T-helper 17 cell (primary cell): ENCODE measurements at places on chromosomes 5 and 9. TPM values are rescaled to one million over a fixed set of nuclear protein-coding genes. Genes with fewer than 3 reads are reported as not detected.
A peak's percentile ranks its signal among the peaks of the same experiment; 100 is the strongest.

BTNL8 gene
- not detected for total RNA-seq

TCF7 gene
- total RNA-seq, result 308 TPM

ENC1 gene
- 0.70 TPM for total RNA-seq

SPTAN1 gene
- 734 TPM for total RNA-seq

ZNF608 gene
- total RNA-seq, result 0.42 TPM

SARDH gene
- total RNA-seq, result 6.8 TPM

GABRA6 gene
- total RNA-seq, result not detected

GABRA1 gene
- 0.10 TPM for total RNA-seq

DNA sequence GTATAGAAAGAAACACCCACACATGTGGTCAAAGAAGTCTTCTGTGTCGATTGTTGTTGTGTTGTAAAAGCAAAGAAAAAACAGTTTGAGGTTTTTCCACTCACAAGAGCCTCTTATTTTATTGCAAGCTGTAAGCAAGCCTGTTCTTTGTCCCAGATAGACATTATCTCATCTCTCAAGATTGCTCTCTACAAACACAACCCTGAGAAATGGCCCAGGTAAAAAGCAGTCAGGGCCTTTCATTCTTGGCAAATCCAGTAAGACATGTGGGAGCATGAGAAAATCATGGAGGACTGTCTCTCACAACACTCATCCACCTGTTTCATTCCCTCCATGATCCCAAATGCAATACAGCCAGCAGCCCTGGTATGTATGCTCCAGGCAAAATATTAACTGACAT lies 286.6 kb upstream of the POU5F2 start:
- no peak for DNase-seq

- no peak for DNase-seq
Observed at GRCh38 chr9:133539991-133540697, 5.6 kb downstream of the ADAMTSL2 start.

GRCh38 chr9:131826966-131827525 lies 87.2 kb upstream of the RAPGEF1 start:
- DNase-seq, result no peak

- no peak for DNase-seq
Observed at GRCh38 chr9:18479405-18479804, 5.5 kb downstream of the ADAMTSL1 start.

- DNase-seq, result no peak
Observed at GRCh38 chr5:114789773-114790402, 379.8 kb downstream of the TRIM36 start.

DNA sequence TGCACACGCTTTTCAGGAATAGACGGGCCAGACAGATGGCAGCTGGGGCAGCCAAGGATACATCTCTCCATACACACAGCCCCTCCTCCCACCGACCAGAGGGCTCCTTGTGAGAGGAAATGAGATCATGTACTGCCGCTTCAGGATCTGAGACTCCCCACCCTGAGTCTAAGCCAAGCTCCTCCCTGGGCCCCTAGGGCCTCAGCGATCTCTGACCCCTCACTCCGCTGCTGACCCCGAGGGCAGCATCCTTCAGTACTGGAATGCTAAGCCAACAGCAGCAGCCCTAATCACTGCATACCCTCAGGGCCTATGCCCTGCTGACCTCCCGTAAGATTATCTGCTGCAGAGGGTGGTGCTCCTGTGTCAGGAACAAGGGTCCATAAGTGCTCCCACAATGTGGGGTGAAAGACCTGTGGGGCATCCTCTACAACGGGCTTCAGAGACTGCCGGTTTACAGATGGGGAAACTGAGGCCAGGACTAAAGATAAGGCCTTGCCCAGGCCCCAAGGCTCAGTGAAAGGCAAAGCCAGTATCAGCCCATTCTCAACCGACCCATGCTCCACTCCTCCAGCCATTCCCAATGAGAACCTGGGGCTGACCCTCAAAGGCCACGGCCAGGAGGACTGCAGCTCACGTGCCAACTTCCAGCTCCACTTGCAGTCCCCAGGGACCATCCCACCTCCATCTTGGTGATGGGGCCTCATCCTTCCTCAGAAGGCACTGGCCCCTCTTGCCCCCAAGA lies 37.5 kb downstream of the BICD2 start:
- DNase-seq, result no peak

DNA sequence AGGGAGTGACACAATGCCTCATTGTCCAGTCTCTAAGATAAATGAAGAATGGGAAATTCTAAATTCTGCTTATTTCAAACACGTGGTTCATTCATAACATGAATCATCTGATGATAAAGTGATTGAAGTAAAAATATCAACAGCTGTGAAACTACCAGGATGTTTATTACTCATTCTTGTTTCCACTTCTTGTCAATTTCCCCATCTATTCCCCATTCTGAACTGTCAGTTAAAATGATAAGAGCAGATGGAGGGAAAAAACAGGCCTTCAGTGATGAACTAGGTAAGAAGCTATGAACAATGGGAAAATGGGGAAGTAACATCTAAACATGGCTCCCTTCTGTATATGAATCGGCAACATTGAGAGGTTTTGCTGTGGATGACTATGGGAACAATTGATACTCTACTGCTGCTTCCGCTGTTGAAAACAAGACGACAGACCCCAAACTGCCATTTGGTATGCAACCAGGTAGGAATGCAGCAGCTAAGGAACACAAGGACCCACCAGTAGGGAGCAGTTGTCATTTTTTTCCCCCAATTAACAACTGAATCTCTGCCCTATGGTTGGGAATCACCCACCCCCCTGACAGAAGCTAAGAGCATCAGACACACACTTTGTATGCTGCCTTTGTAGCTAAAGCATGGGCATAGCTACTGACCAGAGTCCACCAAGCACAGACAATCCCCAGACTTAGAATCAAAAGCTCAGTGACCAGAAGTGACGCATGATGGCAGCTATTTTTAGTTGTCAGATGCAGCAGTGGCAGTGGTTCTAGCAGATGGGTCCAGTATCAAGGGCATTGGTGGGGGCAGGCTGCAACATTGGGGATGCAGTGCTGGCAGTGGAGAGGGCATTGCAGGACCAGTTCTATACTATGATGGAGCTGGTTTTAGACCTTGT lies 52.9 kb upstream of the ZNF366 start:
- no peak for DNase-seq

DNA sequence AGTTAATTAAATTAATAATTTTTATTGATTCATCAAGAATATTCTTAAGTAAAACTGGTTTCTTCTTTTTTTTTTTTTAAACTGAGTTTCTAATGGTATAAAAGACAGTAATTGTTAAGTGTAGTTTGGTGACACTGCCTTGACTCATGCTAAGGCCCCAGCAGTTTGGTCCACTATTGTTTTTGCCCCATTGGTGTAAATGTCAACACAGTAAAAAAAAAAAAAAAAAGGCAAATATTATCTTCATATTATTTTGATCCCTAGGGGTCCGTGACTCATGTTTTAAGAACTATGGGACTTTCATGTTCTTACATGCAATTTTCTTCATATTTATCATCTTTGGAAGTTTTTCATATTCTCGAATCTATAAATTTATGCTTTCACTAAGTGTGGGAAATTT lies 29.2 kb upstream of the JAK2 start:
- DNase-seq, result no peak

DNA sequence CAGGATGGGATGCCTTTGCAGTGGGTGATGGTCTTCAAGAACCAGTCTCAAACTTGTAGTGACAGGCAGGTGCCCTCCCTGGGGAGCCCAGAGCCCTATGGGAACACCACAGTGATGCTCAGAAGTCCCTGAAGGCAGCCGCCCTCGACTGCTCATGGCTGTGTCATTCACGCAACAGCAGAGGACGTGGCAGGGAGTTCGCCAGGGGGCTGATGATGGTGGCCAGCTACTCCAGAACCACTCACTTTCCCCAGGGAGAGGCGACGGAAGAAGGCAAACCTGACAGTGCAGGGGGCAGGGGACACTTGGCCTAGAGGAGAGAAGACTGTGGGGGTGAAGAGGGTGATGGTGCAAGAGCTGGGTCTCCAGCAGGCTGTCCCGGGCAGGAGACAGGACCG lies 4.0 kb downstream of the IL13 start:
- DNase-seq, result no peak

GRCh38 chr5:39906146-39906545 lies 481.4 kb upstream of the DAB2 start:
- no peak for DNase-seq

- no peak for DNase-seq
Observed at GRCh38 chr5:65480306-65480865, 1.3 kb downstream of the ADAMTS6 start.

DNA sequence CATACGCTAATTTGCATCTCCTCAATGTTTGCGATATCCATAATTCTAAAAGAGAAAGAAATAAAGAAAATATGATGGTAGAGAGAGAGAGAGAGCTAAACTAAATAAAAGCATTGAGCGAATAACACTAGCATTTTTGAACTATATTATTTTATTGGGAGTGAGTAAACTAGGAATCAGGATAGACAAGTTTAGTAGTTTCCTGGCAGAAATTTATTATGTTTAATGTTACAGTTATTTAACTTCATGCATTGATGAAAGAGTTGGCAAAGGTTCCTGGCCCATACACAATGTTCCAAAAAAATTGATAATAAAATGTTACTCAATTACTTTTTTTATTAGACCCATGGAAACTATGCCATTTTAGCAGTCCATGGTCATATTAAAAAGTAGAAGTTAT lies 1708.2 kb upstream of the CDH6 start:
- DNase-seq, result no peak

GRCh38 chr5:168020542-168021294 lies 270.7 kb upstream of the WWC1 start:
- no peak for DNase-seq

- no peak for DNase-seq
Observed at GRCh38 chr9:28927691-28928090, 1354.4 kb upstream of the C9orf72 start.

GRCh38 chr5:95087816-95088317 lies 197.0 kb downstream of the MCTP1 start:
- no peak for DNase-seq

- no peak for DNase-seq
Observed at GRCh38 chr9:121700832-121701419, 49.5 kb downstream of the DAB2IP start.

GRCh38 chr9:122059955-122060324 lies 33.2 kb downstream of the TTLL11 start:
- no peak for DNase-seq

DNA sequence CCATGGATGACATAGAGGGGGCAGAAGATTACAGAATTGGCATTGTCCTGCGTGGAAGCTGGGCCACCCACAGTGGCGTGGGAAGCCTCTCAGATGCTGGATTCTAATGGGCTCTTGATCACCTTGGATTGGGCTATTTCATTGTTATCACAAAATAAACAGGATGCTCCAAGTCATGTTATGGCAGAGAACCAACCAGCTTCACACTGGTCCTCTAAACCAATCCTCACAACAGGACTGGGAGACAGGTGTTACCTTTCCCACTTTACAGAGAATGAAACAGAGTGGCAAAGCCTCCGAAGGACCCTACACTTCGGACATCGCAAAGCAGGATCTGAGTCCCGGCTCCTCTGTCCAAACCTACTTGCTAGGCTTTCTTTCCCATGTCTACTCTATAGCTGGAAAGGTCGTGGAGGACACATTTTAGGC lies 455 bp upstream of the SMIM3 start:
- DNase-seq, result no peak

GRCh38 chr5:81924442-81924841 lies 47.4 kb upstream of the ATG10 start:
- no peak for DNase-seq

DNA sequence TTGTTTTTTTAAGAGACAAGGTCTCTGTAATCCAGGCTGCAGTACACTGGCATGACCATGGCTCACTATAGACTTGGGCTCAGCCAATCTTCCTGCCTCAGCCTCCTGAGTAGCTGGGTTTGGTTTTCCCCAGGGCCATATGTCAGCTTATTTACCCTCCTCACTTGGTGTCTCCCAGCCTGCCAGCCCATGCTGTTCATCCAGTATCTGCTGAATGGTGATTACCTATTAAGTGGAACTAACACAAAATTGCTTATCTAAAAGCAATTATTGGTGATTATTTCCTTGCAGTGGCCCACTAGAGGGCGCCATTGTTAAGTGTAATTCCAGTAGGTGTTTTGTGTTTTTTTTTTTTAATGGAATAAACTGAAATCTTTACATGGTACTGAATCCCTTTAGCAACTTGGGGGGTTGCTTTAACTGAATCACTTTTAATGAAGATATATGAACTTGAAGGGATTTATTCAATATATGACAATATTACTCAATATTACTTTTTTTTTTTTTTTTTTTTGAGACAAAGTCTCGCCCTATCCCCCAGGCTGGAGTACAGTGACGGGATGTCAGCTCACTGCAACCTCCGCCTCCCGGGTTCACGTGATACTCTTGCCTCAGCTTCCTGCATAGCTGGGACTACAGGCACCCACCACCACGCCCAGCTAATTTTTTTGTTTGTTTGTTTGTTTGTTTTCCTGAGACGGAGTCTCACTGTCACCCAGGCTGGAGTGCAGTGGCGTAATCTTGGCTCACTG lies 13.8 kb downstream of the EXOSC2 start:
- DNase-seq, result peak; percentile 61

DNA sequence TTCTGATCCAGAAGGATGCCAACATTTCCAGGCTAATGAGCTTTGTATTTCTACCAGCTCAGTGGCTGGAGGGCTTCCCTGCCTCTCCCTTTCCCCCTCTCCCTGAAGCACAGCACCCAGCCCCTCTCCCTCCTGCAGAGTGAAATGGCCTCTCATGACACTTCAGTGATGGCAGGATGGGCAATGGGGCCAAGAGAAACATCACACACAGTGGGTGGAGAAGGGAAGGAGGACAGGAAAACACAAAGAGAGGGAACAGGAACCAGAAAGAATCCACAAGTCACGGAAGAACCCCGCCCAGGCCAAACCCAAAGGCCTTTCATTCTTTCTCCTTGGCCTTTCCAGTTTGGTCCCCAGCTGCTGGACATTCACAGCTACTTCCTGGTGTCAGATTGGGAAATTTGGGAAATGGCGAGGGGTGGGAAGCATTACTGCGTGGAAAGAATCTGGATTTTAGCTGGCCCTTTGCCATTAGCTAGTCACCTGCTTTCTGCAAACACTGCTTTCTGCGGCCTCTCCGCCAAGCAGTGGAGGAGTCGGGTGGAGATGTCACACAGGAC lies 82.6 kb downstream of the GLDC start:
- no peak for DNase-seq

- no peak for DNase-seq
Observed at GRCh38 chr5:172816925-172817562, 17.0 kb upstream of the ERGIC1 start.
